ENCODE measurements at places on chromosomes 2 and 18.

- no peak for DNase-seq
Measured at GRCh38 chr2:16440898-16441297, 224.7 kb downstream of the CYRIA start.

GRCh38 chr2:229431327-229431954 is 160.4 kb upstream of the PID1 start:
- peak; percentile 61 for DNase-seq

DNA sequence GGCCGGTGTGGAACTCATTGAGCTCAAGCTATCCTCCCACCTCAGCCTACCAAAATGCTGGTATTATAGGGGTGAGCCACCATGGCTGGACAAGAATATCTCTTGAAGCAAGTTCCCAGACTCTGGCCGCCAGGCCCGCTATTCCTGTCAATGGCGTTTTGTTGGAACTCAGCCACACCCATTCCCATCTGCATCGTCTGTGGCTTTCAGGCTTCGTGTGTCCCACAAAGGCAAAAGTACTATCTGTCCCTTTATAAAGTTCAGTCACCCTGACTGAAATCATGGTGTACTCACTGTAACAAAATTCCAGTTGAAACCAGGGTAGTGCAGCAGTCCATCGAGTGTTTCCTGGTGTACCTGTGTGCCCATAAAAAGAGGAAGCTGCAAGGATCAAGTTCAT is 96.7 kb downstream of the SH3BP4 start:
- DNase-seq, result no peak

GRCh38 chr2:156565066-156565710 is 129.0 kb downstream of the GPD2 start:
- peak; percentile 19 for DNase-seq

Data from kidney glomerular epithelial cell (primary cell).